ENCODE measurements at places on chromosomes 3 and 15.

DNA sequence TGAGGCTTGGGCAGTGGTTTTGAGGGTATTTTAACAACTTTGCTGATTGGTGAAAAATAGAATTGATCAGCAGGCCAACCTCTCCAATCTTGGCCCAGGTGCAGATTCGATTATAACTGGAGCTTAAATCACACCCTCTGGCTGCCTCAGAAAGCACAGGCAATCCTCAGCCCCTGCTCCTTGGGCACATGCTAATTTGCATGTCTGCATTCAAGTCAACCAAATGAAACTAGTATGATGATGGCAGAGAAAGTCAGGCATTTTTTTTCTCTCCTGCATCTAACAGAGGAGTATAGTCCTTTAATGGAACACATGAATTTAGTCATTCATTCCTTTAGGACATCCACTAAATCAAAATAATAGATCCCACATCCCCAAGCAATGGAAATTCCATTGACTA is 16.8 kb upstream of the NMNAT3 start:
- no peak for DNase-seq

DNA sequence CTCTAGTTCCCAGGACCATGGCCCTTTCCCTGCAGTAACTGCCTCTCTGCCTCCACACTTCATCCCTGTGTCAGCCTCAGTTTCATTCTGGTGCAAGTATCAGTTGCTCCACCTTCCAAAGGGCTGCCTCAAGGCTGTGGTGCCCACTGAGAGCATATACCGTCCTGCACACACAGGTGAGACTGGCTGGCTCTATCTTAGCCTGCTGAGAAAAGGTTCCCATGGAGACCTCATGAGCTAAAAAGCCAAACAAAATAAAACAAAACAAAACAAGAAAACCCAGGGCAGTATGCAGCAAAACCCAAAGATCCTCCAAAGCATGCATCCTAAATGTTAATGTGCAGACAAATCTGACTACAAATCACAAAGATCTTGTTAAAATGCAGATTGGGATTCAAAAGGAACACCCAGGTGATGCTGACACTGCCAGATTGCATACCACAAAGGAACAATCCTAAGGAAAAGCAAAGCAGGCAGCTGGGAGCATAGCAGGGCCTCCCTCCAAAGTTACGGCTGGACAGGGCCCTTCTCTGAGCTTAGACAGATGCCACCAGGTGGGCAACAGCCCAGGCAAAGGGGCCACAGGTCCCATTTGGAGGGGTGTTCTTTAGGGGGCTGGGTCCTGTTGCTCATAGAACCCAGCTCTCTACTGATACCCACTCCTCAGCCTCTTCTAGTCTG is 76.3 kb upstream of the SLCO2A1 start:
- DNase-seq, result no peak

DNA sequence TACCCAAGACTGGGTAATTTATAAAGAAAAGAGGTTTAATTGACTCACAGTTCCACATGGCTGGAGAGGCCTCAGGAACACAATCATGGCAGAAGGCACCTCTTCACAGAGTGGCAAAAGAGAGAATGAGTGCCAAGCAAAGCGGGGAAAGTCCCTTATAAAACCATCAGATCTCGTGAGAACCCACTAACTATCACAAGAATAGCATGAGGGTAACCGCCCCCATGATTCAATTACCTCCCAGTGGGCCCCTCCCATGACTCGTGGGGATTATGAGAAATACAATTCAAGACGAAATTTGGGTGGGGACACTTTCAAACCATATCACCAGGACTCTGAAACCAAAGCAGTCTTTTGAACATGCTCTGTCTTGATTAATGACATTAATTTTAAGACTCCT is 7.0 kb downstream of the RTP3 start:
- DNase-seq, result no peak

DNA sequence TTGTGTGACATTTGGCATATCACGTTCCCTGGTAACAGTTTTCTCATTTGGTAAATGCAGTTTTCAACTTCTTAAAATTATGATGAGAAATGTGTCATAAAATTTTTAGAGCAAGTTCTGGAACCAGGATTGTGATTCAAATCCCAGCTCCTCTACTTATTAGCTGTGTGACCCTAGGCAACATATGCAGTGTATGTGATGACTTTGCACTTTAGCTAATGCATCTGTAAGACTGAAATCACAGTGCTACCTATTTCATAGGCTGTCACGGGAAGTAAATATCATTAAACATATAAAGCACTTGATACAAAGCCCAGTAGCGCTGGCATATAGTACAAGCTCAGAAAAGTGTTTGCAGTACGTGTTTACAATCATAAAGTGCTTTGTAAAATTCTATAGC is 419.4 kb downstream of the GRM7 start:
- no peak for DNase-seq

- DNase-seq, result peak; percentile 17
Observed at GRCh38 chr15:77004189-77004588, 9.3 kb downstream of the PSTPIP1 start.

DNA sequence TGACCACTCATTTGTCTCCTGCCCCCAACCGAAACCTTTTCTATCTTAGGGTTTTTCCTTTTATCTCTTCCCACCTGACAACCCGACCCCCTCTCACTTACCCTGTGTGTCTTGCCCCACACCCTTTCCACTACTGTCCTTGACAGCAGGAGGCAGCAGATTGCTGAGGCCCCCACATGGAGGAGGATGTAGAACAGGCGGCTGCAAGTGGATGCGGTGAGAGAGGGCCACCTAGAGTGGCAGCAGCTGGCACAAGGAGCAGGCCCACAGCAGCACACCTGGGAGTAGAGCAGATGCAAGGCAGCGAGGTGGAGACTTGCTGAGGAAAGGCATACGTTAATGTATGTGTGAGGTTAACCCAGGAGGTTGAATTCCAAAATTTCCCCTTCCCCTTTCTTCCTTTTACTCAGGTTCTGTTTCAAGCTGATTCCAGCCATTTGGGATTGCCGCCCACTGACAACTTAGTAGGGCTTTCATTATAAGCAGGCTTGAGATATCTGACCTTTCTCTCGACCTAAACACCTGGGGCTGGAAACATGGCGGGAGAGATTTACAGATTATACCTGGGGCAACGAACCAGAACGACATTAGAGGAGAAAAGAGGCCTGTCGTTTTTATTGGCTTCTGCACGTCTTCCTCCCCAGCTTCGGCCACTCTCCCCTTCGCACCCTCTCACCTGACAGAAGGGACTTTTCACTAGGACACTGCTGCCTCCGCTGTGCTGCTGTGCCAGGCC is 643 bp downstream of the SERINC4 start:
- no peak for DNase-seq

DNA sequence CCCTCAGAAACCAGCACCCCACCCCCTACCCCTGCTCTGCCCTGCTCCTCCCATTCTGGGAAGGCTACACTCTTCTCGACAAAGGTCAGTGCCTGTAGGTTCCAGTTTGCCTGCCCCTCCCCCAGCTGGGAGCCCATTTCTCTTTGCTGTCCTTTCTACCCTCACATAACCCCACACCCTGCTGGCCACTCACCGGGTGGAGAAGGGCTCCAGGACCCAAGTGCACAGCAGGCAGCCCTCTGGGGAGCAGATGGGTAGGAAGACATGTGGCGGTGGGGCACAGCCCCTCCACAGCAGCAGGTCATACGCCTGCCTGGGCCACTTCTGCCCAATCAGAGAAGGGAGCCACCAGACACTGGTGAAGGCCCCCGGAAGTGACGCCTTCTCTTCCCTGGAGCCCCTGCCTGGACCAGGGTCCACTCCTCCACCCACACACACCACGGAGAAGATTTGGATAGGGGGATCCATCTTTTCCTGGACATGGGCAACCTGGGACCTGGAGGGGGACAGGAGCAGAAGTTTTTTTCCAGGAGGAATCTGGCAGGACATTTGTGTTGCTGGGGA is at the start of gene THPO:
Gene THPO, minus strand, starts transcription at position 326 of the 564 bp plus-strand sequence. CDS start 1,948 bp downstream, outside the sequence.
- DNase-seq, result no peak

- no peak for DNase-seq
Observed at GRCh38 chr15:64864068-64864467, 22.4 kb downstream of the PLEKHO2 start.

GRCh38 chr15:87294854-87295253 is 961.7 kb downstream of the NTRK3 start:
- no peak for DNase-seq

DNA sequence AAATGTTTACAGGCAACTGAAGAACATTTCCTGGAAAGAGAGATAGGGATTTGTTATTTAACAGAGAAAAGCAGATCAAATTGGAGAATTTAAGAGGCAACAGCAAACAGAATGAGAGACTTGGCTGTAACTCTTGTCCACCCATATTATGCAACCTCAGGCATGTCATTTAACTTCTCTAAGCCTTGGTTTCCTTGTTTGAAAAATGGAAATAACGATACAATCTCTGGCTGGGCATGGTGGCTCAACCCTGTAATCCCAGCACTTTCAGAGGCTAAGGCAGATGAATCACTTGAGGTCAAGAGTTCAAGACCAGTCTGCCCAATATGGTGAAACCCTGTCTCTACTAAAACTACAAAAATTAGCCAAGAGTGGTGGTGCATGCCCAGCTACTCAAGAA is 23.7 kb downstream of the ARRDC4 start:
- no peak for DNase-seq

- no peak for DNase-seq
Observed at GRCh38 chr3:87733671-87734367, 325.0 kb downstream of the CGGBP1 start.

GRCh38 chr3:67507584-67507983 is 146.8 kb downstream of the SUCLG2 start:
- DNase-seq, result no peak

DNA sequence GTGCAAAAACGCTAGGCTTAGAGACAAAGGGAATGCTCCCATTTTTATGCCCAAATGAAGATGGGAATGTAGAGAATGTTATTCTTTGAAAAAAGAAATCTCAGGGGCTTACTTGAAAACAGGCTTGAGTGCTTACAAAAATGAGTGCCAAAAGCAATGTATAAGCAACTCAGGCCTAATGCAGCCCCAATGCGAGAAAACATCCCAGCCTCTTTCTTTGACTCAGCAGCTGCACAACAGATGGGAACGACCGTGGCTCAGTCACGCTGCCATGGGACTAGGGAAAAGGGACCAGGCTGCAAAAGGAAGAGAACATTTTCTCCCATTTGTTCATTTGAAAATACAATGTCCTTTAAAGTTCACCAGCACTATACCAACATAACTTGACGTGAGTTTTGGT is 246.4 kb upstream of the LRIG1 start:
- DNase-seq, result no peak

DNA sequence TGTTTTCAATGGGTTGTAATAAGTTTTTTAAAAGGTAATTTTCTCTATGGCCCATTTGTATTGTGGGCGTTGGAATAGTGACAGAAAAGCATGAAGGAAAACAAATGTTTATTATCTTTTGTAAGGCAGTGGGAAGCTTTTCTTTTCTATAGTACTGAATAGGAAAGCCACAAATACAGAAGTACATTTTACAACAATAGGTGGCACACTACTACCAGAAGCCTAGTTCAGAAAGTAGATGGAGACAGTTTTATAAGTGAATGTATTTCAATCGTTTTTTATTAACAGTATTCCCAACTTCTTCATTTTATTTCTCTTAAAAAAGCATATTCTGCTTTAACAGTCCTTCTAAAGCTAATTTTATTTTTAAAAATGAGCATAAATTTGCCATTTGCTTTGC is 296.7 kb downstream of the PTPRG start:
- DNase-seq, result no peak

- DNase-seq, result no peak
Observed at GRCh38 chr3:42552830-42553229, 28.9 kb downstream of the SEC22C start.

DNA sequence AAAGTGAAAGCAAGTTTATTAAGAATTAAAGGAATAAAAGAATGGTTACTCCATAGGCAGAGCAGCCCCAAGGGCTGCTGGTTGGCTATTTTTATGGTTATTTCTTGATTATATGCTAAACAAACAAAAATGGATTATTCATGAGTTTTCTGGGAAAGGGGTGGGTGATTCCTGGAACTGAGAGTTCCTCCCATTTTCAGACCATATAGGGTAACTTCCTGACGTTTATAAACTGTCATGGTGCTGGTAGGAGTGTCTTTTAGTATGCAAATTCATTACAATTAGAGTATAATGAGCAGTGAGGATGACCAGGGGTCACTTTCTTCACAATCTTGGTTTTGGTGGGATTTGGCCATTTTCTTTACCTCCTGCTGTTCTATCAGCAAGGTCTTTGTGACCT is 707.9 kb downstream of the ZNF385D start:
- DNase-seq, result no peak

DNA sequence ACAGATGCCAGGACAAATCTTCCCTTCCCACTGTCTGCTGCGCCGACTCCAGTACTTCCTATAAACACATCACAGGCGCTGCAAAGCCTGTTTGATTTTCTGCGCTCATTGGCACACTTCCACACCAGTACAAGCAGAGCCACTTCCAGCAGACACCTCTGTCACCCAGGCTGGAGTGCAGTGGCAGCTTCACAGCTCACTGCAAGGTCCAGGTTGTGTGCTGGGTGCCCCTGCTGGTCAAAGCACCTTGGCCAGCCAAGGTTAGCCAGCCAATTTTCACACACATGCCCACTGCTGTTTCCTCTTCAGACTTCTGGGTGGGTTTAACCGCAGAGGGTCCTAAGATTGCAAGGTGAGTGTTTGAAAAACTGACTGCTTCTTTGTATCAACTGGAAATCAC is 4.9 kb downstream of the CHDH start:
- DNase-seq, result no peak

GRCh38 chr3:53259427-53260259 is 3.8 kb upstream of the TKT start:
- no peak for DNase-seq

DNA sequence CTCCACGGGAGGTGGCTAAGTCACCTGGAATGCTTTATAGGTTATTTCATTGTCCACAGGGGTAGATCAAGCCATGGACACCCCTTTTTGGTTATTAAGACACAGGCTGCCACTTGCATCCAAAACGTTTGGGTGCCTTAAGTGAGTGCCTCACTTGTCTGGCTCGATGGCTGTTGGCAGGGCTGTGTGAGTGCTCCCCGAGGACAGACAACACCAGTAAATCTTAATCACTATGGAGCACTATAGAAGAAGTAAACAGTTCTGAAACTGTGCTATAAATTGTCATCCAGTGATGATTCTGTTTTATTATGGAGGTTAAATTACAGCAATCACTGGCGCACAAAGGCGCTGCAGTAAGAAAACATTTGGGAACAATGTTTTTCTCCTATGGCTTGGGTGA is 215.5 kb downstream of the CACNA2D3 start:
- no peak for DNase-seq

DNA sequence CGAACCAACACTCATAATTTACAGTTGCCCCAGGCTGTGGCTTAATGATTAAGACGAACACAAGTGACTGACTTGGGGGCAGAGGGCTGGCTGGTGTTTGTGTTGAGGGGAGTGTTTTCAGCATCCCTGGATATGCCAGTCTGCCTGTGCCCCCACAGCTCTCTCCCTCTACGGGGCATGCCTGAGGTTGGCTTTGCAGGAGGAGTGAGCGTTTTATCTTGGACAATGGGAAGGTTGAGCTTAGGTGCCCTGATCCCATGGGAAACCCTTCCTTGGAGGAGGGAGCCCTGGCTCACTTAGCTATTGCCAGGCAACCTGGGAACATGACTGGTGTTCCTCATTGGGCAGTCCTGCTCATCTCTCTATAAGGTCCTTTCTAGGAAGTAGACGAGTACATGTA is 17.6 kb downstream of the FAM107A start:
- DNase-seq, result no peak

Measured in midbrain (tissue), 1 donor.